ENCODE measurements at places on chromosomes 3 and 15. TPM values are rescaled to one million over a fixed set of nuclear protein-coding genes. Genes with fewer than 3 reads are reported as not detected.

Gene SLC6A11
- 47.0 TPM for total RNA-seq

Gene SEMA5B
- 11.8 TPM for total RNA-seq

Gene CAMK2N2
- total RNA-seq, result 53.2 TPM

Gene NR2E3
- not detected for total RNA-seq

Gene SERINC4
- 0.36 TPM for total RNA-seq

Gene RASL12
- total RNA-seq, result 7.9 TPM

Gene HTR3E
- not detected for total RNA-seq

Gene GOLGA6L22
- total RNA-seq, result not detected

Gene LTK
- 1.1 TPM for total RNA-seq

Data from dorsolateral prefrontal cortex (tissue), 122 donors.